ENCODE measurements at places on chromosomes 5 and 9. TPM values are rescaled to one million over a fixed set of nuclear protein-coding genes. Genes with fewer than 3 reads are reported as not detected.

Gene CEL
- polyA plus RNA-seq, result 268 TPM

Gene N4BP3
- 2.0 TPM for polyA plus RNA-seq

Gene SKP2
- polyA plus RNA-seq, result 52.7 TPM

Gene C7
- 53.9 TPM for polyA plus RNA-seq

Gene SMIM32
- 28.2 TPM for polyA plus RNA-seq

Gene SLC2A8
- polyA plus RNA-seq, result 58.3 TPM

Gene ITGA1
- 30.8 TPM for polyA plus RNA-seq

Gene NUTM2F
- polyA plus RNA-seq, result not detected

Gene SLCO6A1
- polyA plus RNA-seq, result 0.13 TPM

Gene TMC1
- 0.16 TPM for polyA plus RNA-seq

DNA sequence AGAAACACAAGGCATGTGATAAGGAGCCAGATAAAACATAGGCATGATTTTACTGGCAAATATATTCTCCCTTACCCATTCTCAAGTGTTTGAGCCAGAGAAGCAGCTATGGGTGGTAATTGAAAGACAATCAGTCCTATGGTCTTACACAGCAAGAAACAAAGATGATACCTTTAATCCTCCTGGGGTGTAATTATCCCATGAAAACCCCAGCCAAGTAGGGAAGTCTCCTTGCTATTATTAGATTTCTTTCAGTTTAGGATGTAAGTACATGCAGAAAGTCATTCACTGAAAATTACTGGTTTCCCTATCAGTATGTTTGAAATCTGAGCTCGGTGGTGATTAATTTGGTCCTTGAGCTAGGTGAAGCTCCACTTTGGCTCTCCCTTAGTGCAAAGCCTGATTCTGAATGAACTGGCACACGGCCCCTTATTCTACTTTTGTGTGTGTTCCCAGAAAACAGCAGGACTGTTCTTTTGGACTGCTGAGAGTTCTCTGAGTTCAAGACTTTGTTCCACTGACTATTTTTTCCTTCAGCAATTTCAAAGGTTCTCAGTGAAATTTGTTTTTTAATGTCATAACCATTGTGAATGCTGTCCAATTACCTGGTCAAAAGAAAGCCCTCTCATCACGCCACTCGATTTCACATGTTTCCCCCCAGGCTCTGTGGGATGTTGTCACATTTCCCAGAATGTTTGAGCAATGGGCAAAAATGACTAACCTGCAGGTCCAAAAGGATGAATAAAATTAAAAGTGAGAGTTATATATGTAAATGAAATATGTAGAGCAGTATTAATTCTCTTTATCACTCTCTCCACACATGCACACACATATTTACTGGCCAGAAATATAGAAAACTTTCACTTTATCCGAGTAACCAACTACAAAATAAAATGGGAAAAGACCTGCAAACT is 343.0 kb downstream of the RAB3C start:
- DNase-seq, result no peak

DNA sequence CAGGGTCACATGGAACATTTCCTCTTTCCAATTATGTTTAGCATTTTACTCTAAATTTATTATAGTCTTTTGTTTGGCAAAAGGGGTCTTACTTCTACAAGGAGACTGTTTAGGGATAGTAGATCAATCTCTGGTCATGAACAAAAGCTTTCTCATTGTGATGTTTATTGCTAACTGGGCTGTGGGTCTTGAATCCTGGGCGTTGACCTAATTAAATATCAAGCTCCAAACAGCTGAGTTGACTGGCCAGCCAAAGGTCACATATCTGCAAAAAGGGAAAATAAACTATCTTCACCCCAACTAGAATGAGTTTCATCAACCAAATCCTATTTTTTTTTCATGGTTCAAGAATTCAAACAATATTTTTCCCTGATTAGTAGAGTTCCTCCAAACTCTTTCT is 245.4 kb upstream of the TUT7 start:
- DNase-seq, result no peak

- no peak for DNase-seq
These were observed 61.5 kb upstream of the RNU6ATAC start for GRCh38 chr9:134225816-134226215.

DNA sequence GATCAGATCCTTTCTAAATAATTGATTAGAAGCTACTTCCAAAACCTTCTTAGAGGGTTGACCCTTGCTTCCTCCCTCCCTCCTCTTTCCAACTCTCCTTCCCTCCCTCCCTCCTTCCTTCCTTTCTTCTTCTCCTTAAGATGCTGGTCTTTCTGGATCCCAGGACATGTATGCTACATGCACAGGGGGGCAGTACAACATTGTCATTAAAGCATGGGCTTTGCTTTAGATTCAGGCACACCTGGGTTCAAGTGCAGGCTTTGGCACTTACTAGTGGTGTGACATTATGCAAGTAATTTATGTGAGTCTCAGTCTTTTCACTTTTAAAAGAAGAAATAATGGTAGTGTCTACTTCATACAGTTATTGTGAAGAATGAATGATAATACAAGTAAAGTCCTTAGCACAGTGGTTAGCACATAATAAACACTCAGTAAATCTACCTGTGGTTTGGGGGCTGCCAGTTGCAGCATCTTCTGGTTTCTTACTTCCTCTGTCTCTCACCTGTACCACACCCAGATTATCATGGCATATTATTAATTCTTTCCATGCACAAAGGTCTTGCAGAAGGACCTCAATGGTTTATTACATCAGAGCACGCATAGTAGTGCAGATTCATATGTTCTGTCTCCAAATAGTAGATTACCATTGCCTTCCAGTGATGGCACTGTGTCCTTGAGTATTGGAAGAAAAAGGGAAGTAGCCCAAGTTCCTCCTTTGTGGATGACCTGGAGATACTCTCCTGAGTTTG is 154.1 kb downstream of the ARHGAP26 start:
- DNase-seq, result no peak

DNA sequence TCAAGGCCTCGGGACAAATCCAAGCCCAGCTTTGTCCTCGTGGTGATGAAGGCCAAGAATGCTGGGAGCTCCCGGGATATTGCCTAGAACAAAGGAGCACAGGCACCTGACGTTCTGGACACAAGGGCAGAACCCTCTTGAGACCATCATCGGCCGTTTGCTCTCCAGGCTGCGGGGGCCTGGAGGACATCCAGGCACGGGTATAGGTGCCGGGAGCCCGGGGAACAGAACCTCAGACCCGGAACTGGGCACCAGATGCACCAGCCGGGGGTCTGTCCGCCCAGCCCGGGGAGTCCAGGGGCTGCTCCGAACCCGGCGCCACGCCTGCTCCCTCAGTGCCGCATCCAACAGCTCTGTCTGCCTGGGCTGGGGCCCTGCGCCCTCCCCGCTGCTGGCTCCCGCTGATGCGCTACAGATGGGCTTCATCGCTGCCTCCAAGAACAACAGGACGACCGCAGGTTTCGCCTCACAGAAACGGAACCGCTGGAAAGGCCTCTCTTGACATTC is 88.0 kb downstream of the ADAMTS2 start:
- DNase-seq, result no peak

DNA sequence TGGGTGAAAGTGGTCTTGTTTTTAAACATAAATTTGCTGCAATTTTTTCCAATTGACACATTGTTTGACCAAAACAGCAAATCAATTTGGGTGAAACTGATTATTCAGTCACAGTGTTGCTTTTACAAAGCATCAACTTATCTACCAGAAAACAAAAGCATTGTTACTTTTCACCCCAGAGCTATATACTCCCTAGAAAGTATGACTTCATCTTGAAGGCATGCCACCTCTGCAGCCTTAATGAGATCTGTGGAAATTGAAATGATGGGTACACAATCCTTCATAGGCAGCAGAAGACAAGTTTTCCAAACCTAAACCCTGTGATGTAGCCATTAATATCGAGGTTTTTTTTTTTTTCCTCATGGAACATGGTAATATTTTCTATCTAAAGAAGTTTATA is 615.9 kb downstream of the CHSY3 start:
- no peak for DNase-seq

GRCh38 chr9:92404042-92404836 is at the start of gene OGN:
TSS of gene OGN (minus strand) at chr9:92404578. CDS start at chr9:92403407, 1,171 bp downstream.
- DNase-seq, result no peak

DNA sequence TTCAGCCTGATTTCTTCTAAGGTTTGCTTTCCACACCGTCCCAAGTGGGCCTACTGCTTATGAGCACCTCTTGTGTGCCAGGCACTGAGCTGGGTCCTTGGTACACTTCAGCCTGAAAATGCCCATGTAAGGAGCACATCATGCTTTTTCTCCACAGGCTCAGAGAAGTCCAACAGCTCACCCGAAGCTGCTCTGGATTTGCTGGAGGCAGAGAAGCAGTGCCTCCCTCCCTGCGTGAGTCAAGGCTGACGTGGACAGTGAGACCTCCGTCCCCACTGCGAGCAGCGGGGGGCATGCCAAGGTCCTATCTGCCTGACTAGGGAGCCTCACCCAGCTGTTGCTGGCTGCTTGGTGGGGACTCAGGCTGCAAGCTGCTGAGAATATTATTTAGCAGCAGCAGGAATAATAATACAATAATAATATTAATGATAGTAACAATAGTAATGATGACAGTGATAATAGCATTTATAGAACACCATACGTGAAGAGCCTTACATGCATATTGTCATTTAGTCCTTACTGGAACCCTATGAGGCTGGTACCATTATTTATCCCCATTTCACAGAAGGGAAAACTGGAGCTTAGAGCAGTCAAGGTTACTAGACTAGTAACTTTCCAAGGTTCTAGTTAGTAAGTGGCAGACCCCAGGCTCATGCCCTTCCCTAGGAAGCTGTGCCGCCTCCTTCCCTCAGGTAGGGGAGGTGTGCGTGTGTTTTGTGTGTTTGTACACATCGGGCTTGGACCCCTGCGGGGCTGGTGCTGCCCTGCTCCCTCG is 194.8 kb downstream of the HSPA4 start:
- no peak for DNase-seq

DNA sequence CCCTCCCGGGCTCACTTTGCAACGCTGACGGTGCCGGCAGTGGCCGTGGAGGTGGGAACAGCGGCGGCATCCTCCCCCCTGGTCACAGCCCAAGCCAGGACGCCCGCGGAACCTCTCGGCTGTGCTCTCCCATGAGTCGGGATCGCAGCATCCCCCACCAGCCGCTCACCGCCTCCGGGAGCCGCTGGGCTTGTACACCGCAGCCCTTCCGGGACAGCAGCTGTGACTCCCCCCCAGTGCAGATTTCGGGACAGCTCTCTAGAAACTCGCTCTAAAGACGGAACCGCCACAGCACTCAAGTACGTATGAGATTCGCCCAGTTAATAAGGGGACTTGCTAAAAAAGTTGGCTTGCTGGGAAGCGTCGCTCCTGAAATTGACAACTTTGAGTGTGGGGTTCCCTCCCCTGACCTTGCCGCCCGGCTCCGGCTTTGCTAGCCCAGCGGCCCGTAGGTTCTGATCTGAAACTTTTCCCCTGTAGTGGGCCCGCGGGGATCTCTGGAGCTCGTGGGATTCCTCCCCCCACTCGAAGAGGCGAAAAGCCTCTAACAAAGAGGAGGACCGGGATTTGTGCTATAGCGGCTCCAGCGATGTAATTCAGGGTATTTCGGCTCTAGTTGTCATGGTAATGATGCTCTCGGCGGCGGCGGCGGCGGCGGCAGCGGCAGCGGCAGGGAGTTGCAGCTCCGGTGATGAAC is 572 bp downstream of the NR4A3 start:
- DNase-seq, result no peak

- no peak for DNase-seq
These were observed 2.7 kb downstream of the DYNC2I2 start for GRCh38 chr9:128653908-128654307.

DNA sequence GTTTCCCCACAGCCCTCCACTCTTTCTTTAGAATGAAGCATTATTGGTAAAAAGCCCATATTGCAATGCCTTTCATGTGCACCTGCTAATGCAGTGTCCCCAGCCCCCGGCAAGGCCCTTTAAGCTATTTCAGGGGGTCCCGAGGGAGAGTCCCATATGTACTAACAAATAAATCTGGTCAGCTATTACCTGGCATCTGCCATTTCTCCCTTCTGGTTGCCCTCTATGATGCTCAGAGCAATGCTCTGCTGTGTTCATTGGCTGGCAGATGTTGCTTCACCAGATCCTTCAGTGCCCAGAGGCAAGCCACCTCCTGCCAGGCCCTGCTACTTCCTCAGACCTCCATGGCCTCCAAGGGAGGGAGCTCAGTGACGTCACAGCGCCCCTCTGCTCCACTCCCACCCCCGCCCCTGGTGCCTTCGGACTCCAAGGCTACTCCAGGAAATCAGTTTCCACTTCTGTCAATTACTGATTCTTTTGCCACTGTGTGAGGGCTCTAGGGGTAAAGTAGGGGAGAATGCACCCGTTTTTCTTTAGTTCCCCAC is 201.1 kb upstream of the GLRA1 start:
- DNase-seq, result no peak

DNA sequence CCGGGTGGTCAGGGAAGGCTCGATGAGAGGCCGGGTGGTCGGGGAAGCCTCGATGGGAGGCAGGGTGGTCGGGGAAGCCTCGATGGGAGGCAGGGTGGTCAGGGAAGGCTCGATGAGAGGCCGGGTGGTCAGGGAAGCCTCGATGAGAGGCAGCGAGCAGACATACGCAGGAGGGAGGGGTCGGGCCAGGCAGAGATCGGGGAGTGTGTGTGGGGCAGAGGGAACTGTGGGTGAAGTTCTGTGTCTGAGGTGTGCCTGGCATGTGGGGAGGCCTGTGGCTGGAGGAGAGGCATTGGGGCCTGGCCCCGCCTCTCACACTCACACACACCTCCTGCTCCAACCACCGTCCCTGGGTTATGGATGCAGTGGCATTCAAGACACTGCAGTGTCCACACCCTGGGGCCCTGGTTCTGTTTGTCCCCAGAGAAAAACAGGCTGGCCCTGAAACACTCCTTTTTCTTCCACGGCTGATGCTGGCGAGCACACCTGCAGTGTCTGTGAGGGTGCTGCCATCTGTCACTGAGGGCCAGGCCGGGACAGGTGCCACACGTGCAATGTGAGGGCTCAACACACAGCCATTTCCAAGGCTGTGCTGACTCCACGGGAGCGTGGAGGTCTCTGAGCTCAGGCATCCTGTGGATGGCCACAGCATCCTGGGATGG is 6.5 kb upstream of the PLEKHG4B start:
- no peak for DNase-seq

- DNase-seq, result no peak
These were observed 15.2 kb downstream of the ERP44 start for GRCh38 chr9:100083448-100084127.

- DNase-seq, result no peak
These were observed 134.8 kb downstream of the GABRG2 start for GRCh38 chr5:162202285-162202880.

- DNase-seq, result no peak
These were observed 24.5 kb upstream of the LTC4S start for GRCh38 chr5:179769271-179769670.
